Activated T-cell treated with anti-CD3 and anti-CD28 coated beads, Interleukin-2, amount 50 U/mL, for 48 hours (primary cell): ENCODE measurements at places on chromosomes 12 and 14.
A peak's percentile ranks its signal among the peaks of the same experiment; 100 is the strongest.

DNA sequence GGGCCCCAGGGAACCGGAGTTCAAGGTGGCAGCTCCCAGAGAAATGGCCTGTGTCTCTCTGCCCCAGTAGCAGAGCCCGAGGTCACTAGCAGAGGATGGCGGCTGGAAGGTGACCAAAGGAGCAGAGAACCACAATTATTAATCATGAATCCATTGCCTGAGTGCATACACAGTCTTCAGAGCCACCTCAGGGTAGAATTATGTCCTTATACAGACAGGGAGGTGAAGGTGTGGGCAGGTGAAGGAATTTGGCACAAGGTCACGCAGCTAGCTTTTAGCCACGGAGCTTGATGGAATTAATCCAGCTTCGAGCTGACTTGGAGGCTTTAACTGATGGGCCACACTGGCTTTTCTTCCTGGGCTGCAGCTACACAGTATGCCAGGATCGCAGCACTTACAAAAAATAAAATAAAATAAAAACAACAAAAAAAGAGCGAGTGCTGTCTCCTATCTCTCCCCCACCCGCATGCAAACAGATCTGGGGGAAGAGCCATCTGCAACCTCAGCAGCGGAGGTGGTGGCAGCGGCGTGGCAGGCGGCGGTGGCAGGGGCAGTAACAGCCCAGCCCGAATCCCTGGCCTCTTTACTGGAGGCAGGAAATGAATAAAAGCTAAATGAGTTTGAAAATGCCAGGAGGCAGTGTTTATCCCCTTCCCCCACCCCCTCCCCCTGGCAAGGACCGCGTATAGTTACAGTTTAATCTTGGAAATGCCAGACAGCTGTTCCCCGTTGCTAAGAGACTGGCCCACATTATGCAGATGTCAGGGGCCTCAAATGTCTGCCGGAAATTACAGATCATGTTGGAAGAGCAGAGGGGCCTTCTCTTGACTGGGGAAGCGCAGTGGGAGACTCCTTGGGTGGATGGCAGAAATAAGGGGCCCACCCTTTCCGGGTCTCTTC lies 93.5 kb downstream of the LRRC74A start:
- DNase-seq: peak; percentile 49

DNA sequence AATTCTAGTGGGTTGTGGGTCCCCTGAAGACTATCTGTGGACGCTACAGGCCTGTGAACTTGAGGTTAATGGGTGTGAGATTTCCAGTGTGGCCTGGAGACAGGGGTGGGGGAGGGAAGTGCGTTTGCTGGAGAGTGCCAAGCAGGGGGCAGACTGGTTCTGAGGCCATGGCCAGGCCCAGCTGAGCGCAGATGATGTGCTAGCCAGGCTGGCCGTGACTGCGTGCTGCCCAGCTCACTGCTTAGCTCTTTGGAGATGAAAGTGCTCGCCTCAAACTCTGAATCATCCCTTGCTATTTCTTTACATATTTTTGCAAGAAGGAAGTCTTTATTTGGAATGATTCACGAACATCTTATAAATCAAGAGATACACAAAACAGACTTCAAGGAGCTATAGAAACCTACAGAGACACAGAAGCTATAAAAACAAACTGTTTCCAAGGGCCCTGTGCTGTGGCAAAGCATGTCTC lies 75.2 kb upstream of the PLEKHG3 start:
- DNase-seq: no peak

DNA sequence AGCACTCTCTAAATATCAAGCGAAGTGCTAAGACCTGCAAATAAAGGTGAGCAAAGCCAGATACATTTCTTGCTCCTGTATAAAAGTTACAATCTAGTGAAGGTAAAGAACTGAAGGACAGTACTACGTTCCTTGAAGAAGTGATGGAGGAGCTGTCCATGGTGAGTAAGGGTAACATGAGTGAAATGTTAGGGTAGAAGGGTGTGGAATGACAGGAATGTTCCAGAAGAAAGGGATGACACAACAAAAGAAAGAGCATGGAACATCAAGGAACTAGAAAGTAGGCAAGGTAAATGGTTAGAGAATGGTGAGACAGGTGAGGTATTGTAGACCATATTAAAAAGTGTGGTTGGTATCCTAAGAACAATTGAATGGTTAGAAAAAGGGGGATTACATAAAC lies 272.4 kb downstream of the ACSS3 start:
- no peak for DNase-seq

DNA sequence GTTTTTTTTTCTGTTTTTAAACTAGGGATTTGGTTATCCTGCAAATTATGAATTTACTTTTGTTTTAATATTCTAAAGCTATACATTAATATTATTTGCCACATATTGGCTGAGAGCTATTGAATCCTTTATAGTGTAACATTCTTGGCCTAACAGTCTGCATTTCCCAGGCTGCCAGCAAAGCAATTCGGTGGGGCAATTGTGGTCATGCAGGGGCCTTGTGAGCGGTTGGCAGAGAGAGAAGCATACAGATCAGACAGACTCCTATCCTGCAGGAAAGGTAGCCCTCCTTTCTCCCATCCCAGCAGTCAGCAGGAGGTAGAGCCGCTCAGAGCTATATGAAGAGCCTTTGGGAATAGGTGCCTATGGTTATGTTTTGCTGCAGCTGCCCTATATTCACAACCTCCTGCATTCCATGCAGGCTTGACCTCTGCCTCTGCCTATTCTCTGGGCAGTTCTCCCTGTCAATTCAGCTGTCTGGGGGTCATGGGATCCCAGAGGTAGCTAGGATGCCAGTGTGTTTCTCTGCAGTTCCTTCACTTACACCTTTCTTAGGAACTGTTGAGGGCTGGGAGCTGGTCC lies 144.7 kb downstream of the GPHN start:
- no peak for DNase-seq

DNA sequence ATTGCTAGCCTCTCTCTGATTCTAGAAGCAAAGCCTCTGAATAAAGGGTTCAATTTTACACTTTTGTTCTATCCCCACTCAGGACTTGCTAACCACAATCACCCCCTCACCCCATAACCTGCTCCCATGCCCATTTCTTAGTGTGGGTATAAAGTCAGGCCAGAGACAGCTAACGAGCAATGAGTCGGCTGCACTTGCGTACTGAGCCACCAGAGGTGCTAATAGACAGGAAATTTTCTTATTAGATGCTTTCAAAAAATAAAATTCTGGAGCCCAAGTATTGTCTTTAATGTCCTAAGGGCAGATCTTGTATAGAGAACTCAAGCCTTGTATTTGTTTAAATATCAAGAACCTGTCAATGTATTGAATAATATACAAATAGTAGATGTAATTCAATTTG lies 256.9 kb downstream of the SYT1 start:
- DNase-seq: no peak

DNA sequence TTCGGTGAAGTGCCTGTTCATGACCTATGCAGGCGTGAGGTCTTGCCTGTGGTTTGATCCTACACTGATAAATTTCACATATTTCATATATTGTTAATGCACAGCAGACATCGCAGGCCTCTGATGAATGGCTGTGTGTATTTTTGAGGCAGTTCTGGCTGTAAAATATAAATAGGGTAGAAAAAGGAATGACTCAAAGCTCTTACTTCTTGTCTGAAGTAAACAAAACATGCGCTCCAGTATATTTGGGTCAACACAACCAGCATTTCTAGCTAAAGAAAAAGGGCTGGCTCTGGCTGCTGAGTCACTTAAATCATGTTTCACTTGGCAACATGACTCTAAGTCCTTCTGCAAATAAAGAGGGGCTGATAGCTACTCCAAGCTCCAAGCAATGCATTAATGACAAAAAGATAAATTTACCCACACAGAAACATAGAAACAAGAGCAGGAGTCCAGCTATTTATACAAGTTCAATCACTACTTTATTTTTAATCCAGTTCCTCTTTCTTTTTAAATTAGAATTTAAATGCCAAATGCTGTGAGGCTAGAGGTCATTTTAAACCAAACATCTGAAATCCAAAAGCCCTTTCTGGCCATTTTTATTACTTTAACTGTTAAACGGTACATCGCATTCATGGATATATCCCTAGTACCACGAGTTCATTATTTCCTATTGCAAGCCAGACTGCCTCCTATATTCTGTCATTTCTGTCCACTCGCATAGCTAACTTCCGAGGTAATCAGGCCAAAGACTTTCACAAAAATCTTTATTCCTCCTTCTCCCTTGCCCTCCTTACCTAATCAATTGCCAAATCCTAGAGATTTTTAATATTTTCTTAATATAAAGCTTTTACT lies 54.3 kb upstream of the TMCC3 start:
- DNase-seq: no peak

DNA sequence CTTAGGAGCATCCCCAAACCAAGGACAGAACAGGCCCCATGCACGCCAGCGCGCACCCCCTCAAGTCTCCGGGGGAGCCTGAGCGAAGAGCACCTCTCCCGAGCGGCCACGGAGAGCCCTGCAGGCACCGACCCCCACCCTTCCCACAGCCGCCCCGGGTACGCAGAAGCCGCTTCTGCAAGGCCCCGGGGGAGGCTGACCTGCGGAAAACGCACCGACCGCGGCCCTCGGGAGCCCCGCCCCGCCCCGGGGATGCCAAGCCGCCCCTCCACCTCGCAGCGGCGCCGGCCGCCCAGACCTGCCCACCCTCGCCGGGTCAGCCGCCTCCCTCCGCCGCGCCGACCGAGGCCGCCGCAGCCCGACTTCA lies 385 bp downstream of the CAPRIN2 start:
- no peak for DNase-seq

GRCh38 chr12:94872671-94872970 lies 130.9 kb downstream of the NDUFA12 start:
- DNase-seq: no peak

GRCh38 chr12:67377021-67377420 lies 107.9 kb downstream of the CAND1 start:
- no peak for DNase-seq

DNA sequence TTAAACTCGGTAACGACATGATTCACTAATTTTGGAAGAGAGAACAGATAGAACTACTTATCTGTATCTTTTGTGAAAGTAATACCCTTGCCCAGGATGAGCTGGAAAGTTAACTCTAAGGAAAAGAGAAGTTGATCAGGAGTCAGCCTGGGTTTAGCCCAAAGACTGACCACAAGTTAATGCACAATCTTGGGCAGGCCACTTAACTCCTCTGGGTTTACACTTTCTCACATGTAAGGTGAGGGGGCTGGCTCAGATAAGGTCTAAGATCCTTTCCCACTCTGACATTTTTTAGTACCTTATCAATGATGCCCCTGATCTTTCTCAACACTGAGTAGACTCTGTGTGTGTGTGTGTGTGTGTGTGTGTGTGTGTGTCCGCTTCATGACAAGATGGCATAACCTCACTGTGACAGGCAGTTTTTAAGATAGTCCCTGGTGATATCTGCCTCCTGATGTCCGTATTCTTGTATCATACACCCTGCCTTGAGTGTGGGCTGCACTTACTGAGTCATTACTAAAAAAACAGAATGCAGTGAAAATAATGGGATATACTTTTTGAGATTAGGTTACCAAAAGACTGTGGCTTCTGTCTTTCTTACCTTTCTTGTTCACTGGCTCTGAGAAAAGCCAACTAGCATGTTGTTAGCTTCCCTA lies 56.2 kb upstream of the CCDC198 start:
- DNase-seq: no peak

GRCh38 chr12:123744836-123745235 lies 17.3 kb upstream of the DNAH10 start:
- no peak for DNase-seq

GRCh38 chr12:65823513-65824375 lies 539 bp upstream of the HMGA2 start:
- peak; percentile 37 for DNase-seq

DNA sequence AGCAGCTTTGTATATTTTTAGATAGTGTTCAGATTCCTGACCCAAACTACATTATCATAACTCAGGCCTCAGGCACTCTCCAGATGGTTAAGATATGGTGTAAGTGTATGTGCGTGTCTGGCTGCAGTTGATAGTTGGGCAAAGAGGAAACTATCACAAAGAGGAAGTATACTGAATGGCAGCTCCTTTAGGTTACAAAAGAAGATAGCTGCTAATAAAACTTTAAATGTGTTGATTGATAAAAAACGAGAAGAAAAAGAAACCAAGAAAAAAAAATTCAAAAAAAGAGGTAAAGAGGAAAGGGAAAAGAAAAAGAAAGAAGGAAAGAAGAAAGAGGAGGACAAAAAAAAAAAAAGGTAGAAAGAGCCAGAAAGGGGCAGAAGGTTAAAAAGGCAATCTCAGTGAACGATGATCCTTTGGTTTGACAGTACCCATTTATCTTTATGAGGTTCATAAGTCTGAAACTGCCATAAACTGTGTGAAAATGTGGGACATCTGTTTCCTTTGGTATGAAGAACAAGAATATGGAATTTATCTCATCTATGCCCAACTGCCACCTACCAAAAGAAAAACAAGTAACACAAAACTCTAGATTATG lies 42.2 kb downstream of the TAOK3 start:
- no peak for DNase-seq

GRCh38 chr12:98126637-98127335 lies 388.6 kb upstream of the TMPO start:
- no peak for DNase-seq

DNA sequence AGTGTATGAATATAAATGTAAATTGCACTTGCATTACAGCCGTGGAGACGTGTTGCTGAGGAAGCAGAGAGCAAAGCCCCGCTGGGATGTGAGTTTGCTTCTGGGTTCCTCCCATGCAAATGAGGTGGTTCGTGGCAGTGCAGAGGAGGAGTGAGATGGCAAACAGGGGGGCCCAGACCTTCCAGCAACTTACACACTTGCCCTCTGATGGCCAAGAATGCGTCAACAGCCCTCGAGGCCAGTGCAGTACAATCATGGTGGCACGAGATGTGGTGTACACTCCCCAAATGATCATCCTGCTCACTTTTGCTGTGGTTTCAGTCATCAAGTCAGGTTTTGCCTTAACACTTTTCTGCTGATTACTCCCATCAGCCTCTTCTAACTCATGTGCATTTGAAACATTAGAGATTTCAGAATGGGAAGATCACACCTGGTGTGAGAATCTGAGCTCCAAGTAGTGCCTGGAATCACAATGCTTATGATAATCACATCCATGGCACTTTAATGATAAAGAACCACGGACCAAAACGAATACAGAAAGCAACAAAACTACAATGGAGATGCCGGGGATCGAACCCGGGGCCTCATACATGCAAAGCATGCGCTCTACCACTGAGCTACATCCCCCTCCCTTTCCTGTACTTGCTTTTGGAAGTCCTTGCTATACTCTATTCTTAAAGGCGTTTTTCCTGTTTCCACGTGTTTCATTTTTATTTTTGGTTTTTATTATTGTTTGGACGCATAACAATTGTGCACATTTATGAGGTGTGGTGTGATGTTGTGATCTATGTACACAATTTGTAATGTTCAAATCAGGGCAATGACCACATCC lies 7.0 kb upstream of the UBC start:
- peak; percentile 86 for DNase-seq

GRCh38 chr14:25102788-25103187 lies 52.8 kb upstream of the STXBP6 start:
- no peak for DNase-seq

GRCh38 chr12:80936642-80937390 lies 918 bp downstream of the LIN7A start:
- peak; percentile 15 for DNase-seq

DNA sequence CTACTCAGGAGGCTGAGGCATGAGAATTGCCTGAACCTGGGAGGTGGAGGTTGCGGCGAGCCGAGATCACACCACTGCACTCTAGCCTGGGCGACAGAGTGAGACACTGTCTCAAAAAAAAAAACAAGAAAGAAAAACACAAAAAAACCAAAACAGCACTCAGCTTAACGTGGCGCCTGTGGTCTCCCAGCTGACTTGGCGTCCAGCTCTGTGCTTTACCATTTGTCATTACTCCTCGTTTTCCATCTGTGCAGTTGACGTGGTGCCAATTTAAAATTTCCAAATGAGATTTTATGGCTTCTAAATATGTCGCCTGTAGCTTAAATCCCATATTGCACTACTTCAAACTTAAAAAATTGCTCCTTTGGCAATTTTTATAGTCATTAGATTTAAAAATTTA lies 2.0 kb downstream of the MGP start:
- DNase-seq: no peak
